ENCODE measurements at places on chromosomes 1 and 21.
A peak's percentile ranks its signal among the peaks of the same experiment; 100 is the strongest.

DNA sequence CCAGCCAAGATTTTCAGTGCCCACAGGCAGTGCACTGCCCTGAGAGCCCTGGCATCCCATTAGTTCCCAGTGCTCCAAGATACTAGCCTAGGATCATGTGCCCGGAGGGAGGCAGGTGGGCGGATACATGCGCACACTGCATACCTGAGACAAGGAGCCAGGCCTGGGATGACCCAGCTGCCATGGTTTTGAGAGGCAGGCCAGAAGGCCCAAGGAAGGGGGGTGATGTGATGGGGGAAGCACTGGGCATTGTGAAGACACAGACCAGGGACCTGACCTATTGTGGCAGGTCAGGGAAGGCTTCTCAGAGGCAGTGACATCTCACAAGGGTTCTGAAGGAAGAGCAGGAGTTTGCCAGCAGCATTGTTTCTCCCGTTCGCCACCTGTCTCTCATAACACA lies 3.6 kb downstream of the ZC3H12A start:
- no peaks in the 10 kb centered on the region for H3K27me3 ChIP-seq
- H3K27ac ChIP-seq = peak overlapping the region; percentile 98
- peak; percentile 70 for DNase-seq
- peak overlapping the region; percentile 97 for H3K4me3 ChIP-seq
- peaks cover 40% of the 10 kb centered on the region for H3K4me1 ChIP-seq
- H3K36me3 ChIP-seq = peaks cover 77% of the 10 kb centered on the region

GRCh38 chr1:5481889-5482288 lies 510.3 kb downstream of the NPHP4 start:
- H3K4me3 ChIP-seq = no peak overlapping the region
- no peaks in the 10 kb centered on the region for H3K36me3 ChIP-seq
- peak; percentile 77 for DNase-seq
- no peaks in the 10 kb centered on the region for H3K4me1 ChIP-seq
- H3K27me3 ChIP-seq = no peaks in the 10 kb centered on the region

DNA sequence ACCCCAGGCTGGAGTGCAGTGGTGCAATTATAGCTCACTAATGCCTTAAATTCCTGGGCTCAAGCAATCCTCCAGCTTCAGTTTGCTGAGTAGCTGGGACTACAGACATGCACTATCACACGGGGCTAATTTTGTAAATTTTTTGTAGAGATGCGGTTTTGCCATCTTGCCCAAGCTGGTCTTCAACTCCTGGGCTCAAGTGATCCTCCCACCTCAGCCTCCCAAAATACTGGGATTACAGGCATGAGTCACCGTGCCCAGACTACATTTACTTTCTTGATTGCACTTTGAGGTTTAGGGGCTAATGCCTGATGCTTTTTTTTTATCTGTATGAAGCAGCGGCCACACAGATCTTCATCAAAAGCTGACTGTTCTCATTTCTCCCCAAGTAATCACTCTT lies 124.6 kb downstream of the KIF26B start:
- no peak overlapping the region for H3K27ac ChIP-seq
- H3K4me1 ChIP-seq = no peaks in the 10 kb centered on the region
- H3K27me3 ChIP-seq = no peaks in the 10 kb centered on the region
- no peak for DNase-seq
- H3K4me3 ChIP-seq = no peak overlapping the region
- no peaks in the 10 kb centered on the region for H3K36me3 ChIP-seq

GRCh38 chr1:162191396-162192305 lies 122.2 kb downstream of the NOS1AP start:
- H3K36me3 ChIP-seq = no peaks in the 10 kb centered on the region
- H3K27ac ChIP-seq = no peak overlapping the region
- DNase-seq = no peak
- peaks cover 9% of the 10 kb centered on the region for H3K27me3 ChIP-seq
- H3K4me1 ChIP-seq = no peaks in the 10 kb centered on the region

DNA sequence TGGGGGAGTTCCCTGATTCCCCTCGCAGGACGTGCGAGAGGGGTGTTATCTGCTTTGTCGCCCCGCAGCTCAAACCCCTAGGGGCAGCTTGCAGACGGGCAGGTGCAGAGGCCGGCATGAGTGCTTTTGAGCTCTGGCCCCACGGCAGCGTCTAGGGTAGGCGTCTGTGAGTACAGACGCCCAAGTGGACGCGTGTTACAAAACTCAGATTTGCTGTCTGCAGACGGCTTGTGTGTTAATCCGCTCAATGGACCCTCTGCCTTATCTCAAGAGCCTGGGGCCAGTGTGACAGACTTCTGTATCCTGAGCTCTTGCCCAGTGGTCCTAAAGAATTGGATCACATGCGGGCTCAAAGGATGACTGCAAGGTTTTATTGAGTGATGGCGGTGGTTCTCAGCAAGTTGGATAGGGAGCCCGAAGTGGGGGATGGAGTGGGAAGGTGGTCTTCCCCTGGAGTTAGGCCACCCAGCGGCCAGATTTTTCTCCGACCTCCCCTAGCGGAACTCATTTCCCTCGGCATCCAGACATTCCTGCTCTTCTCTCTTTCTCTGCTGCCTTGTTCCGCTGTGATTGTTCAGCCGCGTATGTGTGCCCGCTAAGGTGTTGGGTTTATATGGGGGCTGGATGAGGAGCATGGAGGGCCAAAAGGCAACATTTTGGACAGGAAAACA lies 9.4 kb downstream of the CFHR4 start:
- no peaks in the 10 kb centered on the region for H3K36me3 ChIP-seq
- no peaks in the 10 kb centered on the region for H3K4me1 ChIP-seq
- H3K4me3 ChIP-seq = no peak overlapping the region
- H3K27ac ChIP-seq = no peak overlapping the region
- peaks cover 10% of the 10 kb centered on the region for H3K27me3 ChIP-seq
- no peak for DNase-seq
